ENCODE measurements at places on chromosomes 2 and 18.

DNA sequence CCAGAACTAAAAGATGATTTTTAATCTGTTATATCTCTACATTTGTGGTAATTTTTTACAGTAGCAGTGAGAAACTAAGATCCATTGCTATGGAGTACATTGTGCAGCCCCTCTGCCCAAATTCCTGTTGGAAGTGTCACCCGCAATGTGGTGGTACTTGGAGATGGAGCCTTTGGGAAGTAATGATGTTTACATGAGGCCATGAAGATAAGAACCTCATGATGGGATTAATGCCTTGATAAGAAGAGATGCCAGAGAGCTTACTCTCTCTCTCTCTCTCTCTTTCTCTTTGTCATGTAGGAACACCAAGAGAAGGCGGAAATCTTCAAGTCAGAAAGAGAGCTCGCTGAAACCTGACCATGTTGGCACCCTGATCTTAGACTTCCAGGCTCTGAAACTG is 535.4 kb downstream of the PID1 start:
- DNase-seq, result no peak

DNA sequence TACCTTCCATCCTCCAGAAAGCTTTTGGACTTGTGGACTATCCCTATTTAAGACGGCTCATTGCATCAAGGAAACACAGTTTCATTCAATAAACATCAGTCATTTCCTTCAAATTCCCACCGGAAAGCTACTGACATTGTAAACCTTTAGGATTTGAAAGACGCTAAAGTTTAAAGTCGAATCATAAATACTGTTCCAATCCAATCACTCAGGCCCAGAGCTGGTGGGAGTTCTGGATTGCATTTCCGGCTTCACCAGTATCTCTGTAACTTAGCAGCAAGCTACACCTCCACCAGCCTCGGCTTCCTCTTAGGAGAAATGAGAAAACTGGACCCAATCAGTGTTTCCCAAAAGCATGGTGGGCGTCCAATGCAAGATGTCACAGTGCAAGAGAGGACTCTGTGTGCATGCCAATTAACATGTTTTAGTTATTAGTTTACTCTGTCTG is 1.6 kb downstream of the WDFY1 start:
- no peak for DNase-seq

DNA sequence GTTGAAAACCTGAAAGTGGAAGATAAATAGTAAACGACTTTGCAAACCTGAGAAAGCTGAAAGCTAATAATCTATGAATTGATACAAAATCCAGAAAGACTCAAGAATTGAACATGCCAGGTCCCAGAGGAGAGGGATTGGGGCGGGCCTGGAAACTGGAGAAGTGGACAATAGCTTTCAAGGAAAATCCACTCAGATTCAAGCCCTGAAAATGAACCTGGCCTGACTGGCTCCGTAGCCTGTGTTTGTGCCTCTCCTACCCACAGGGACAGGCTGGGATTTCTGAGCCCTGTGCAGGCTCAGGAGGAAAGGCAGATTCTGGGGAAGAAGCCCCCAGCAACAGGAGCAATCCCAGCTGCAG is 274.8 kb upstream of the HS6ST1 start:
- DNase-seq, result no peak

DNA sequence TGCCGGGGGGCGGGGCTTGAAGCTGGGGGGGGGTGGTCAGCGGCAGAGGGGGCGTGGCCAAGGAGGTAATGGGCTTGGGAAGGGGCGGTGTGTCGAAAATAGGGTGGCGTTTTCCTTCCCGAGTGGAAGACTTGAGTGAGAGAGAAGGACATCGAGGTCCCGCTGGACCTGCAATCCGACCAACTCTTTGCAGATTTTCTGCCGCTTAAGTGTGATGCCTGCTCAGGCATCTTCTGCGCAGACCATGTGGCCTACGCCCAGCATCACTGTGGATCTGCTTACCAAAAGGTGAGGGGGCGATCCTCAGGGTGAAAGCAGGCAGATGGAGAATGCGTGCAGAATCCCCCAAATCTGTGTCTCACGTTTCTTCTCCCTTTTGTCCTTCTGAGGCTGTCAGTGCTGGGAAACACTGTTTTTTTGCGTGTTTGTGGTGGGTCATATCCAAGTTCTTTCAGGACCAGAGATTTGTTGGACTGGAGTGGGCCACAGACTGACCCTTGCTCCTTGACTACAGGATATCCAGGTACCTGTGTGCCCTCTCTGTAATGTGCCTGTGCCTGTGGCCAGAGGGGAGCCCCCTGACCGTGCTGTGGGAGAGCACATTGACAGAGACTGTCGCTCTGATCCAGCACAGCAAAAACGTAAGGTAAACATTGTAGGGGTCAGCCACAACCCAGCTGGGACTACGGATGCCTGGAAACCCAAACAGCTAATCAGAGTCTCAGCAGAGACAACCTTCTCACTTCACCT is 727 bp downstream of the ZFAND2B start:
- DNase-seq, result no peak

DNA sequence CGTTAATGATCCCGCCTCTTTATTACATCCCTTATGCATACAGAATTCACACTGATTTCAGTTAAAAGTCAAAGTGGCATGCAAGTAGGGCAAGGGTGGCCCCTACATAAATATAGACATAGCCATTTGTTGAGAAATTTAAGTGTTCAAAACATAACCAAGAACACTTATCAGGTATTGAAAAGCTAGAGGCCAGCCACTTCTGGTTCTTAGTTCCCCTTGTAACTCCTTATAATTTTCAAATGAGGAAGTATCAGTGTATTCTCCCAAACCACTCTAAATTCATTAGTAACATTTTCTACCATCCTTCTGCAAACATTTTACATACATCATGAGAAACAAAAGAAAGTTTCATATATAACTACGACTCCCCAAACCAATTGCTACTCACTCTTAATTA is 5.8 kb upstream of the ARL5A start:
- DNase-seq, result no peak

- peak; percentile 39 for DNase-seq
Measured at GRCh38 chr2:37323781-37324535, 675 bp downstream of the PRKD3 start.

- DNase-seq, result no peak
Measured at GRCh38 chr2:216312441-216312840, 59.8 kb downstream of the MARCHF4 start.

- DNase-seq, result no peak
Measured at GRCh38 chr2:54574107-54574859, 118.2 kb downstream of the SPTBN1 start.

- no peak for DNase-seq
Measured at GRCh38 chr18:51251625-51252024, 54.1 kb upstream of the MEX3C start.

DNA sequence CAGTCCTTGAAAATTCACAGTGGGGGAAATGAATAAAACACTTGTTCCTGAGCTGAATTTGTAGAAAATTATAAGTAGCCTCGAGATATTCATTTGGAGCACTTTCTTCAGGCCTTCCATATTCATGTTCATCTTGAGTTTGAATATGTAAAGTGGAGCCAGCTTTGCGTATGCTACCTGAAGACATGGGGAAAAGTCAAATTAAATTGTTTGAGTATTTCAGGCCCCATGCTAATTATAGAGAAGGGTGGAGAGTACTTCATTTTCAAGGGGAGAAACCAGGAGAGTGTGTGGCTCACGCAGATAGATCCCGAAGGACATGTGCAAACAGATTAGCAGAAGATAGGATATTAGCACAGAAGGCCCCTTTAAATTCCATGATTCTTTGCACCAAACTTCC is 7.7 kb downstream of the RPRM start:
- DNase-seq, result no peak

DNA sequence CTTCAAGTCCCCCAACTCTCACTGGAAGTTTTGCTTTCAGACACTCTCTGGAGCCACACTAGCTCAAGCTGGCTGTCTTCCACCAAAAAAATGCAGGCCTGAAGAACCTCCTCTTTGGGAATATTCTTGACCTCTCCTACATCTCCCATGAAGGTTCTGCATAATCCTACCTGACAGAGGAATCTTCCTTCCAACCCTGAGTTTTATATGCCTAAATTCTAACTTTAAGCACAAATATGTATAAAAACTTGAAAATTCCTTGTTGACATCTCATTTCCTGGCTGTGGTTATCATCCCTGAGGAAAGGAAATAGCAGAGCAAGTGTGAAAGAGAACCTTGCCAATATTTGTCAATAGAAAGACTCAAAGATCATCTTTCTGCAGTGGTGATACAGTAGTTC is 249.0 kb downstream of the LPIN1 start:
- no peak for DNase-seq

- no peak for DNase-seq
Measured at GRCh38 chr18:74219056-74219455, 70.7 kb downstream of the TIMM21 start.

- no peak for DNase-seq
Measured at GRCh38 chr18:67854340-67854739, 337.8 kb upstream of the DSEL start.

DNA sequence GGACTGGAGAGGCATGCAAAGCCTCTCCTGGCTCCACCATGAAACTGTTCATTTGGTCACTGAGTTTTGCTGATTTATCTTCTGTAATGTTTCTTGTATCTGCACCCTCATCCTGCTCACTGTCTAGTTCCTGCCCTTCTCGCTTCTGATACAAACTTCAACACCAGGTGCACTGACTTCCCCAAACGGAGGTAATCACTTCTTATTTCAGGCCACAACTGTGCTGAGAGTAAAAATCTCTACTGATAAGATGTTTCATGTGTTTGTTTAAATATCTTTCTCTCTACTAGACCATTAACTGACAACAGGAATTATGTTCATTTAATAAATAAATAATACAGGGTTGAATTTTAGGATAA is 10.9 kb upstream of the NT5C1B start:
- DNase-seq, result no peak

- no peak for DNase-seq
Measured at GRCh38 chr2:119644186-119644585, 34.8 kb upstream of the TMEM177 start.

DNA sequence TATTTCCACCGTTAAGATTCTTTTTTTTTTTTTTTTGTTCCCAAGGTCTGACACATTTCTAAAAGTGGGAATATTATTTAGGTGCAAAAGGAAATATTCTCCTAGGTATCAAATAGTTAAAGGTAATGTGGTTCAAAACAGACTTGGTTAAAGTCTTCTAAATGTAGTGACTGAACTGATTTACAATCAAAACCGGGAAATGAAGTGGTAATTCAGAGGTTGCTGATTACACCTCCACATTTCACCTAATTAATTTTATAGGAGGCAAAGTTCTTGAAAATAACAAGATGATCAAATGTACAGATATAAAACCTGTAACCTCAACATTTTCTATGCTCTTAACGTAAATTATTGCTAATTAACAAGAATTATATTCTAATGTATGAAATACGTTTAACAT is 5.1 kb downstream of the BCL11A start:
- no peak for DNase-seq

GRCh38 chr2:104938231-104938941 is 84.5 kb downstream of the POU3F3 start:
- DNase-seq, result no peak

DNA sequence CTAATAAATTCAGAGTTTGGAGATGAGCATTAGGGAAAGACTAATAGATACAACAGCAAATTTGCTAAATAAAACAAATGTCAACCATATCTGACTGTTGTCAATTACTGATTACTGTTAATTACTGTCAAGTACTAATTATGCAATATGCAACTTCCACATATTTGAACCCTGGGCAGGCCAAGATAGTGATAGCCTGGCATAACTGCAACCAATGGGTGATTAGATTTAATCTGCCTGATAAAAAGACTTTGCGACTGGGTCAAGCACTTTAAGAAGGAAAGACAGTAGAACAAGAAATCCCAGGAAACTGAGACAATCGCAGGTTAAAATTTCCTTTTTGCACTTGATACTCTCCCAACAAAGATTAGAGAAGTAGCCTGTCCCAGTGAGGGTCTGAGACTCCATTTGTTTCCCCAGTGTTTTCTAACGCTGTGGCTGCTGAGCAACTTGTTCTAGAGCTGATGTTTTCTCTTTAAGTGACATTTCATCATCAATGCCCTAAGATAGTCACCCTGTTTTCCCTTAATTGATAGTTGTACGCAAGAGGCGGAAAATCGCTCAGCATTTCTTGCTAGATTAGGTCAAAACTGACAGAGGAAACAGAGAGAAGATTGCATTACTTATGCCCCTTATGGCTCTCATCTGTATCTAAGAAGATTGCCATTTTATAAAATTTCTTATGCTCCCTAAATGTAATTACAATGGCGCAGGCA is 17.8 kb downstream of the ARHGAP15 start:
- DNase-seq, result no peak

GRCh38 chr2:224970311-224970710 is 72.0 kb downstream of the DOCK10 start:
- no peak for DNase-seq

GRCh38 chr2:101205521-101206479 is 46.9 kb upstream of the CNOT11 start:
- DNase-seq, result peak; percentile 21

DNA sequence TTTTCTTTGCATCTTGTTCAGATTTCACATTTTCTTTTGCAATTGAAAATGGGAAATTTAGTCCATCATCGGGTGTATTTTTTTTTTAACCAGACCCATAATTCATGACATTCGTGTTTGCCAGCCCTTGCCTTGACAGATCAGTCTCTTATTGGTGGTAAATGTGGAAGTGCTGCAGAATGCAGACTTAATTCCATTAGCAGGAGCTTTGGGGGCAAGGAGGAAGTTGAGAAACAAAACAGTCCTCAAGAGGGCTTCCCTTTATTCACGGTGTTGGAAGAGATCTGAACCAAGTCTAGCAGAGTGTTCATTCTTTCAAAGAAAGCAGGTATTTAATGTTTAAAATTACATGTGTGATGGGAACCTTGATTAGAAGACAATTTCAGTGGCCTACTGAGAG is 16.6 kb upstream of the RPE start:
- DNase-seq, result no peak

- DNase-seq, result no peak
Measured at GRCh38 chr18:12924616-12925015, 23.2 kb upstream of the SEH1L start.

GRCh38 chr2:196481324-196481697 is 158.2 kb upstream of the CCDC150 start:
- no peak for DNase-seq

DNA sequence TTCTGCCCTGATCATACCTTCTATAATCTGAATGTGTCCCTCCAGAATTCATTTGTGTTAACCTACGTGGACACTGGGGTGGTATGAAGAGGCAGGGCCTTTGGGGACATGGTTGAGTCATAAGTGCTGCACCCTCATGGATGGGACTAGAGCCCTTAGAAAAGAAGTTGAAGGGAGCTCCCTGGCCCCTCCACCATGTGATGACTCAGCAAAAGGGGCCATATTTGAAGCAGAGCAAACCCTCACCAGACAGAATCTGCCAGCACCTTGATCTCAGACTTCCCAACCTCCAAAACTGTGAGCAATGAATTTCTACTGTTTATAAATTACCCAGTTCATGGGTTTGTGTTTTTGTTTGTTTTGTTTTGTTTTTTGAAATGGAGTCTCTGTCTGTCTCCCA is 33.4 kb upstream of the CD207 start:
- DNase-seq, result no peak

- no peak for DNase-seq
Measured at GRCh38 chr2:215241791-215242305, 70.0 kb upstream of the ATIC start.

All from neural crest cell (in vitro differentiated cells).